ENCODE measurements at places on chromosomes 1 and 21. TPM values are rescaled to one million over a fixed set of nuclear protein-coding genes. Genes with fewer than 3 reads are reported as not detected.

The CLIC6 gene
- total RNA-seq = not detected

The ASH1L gene
- total RNA-seq = 21.2 TPM

The CYYR1 gene
- total RNA-seq = not detected

DNA sequence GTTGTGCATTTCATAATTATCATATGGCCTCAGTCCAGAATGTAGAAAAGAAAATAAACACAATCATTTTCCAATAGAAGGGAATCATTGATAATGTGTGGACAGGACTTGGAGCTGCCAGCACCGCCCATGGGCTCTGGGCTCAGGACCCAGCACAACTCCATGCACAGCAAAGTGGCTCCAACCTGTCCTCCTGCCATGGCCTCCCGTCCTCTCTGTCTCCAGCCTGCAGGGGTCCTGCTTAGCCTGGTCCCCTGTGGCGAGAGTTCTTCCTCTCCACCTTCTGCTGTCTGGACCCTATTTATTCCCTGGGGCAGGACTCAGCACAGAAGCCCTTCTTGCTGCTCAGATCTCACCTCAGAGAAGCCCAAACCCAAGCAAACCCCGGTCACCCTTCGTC is 154.1 kb downstream of the CAMTA1 start:
- no peak for DNase-seq

- no peak for DNase-seq
Observed at GRCh38 chr1:21865943-21866706, 54.1 kb downstream of the LDLRAD2 start.

DNA sequence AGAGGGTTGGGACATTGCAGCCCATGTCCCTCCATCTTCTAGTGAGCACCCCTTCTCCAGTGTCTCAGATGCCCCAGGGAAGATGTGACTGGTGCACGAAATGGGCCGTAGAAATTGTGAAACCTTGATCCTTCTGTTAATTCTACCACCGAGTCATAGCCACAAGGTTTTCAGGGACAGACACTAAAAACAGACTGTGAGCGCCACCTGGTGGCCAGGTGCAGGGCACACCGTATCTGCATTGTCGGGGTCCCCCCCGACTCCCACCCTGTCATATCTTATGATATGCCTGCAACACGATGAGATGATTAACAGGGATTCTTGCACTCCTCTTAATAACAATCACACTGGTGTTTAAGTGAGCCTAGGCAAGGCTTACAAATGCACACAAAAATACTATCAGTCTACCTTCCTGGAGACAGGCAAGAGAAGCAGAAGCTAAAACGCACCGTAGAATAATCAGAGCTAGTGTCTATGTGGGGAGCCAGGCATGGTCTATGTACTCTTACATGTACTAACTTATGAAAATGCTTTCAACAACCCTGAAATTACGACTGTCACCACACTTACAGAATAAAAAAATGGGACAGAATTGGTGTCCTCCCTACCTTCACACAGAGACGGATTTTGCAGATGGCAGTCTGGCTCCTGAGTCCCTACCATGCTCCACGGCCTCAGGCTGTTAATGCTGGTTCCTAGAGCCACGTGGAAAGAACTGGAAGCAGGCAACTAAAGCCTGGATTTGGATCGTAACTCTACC is 57.9 kb downstream of the FHAD1 start:
- peak; percentile 46 for DNase-seq

DNA sequence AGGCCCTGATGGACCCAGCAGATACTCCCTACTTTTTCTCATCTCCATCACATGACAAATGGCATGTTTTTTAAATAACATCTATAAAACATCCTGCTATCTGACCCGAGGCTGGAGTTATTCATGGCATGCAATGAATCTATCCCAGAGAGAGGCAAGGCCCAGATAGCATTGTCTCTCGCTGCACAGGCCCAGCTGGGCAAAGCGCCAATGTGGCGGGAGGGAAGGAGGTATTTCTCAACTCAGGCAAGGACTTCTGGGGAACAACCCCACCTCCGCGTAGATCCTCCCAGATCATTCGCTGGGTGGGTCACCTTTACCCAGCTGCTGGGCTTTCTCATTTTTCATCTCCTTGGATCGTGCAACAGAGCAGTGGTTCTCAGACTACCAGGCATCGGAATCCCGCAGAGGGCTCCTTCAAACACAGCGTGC is 59.8 kb downstream of the ERG start:
- DNase-seq = peak; percentile 86

GRCh38 chr1:164746632-164747031 is 187.6 kb downstream of the PBX1 start:
- no peak for DNase-seq
